ENCODE measurements at places on chromosomes 12 and 14.

DNA sequence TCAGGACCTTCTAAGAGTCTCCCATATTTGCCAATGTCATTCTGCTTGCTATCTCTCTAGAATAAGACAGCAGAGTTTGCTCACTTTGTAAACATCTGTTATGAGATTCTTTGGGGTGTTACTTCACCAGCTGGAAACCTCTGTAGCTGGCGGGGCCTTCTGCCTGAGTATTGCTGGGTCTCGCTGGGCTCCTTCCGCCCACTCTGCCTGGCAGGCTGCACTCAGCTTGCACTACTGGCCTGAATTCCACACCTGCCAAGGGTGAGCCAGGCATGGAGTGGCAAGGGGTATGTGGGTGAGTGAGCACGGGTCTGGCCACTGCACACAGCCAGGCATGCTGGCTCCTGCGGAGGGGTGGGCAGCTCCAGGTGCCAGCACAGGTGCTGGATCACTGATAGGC lies 267.3 kb upstream of the PDE3A start:
- no peak for DNase-seq

DNA sequence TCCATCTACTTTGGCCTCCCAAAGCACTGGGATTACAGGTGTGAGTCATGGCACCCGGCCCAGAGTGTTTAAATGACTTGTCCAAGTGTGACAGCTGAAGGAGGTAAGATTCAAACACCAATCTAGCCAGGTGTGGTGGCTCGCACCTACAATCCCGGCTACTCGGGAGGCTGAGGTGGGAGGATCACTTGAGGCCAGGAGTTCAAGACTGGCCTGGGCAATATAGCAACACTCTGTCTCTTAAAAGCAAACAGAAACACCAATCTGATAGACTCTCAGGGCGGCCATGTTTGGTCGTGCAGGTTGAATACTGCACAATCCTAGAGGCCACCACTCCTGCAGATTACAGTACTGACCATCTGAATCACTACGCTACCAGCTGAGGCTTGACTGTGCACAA lies 68.7 kb downstream of the RBM19 start:
- DNase-seq = no peak

DNA sequence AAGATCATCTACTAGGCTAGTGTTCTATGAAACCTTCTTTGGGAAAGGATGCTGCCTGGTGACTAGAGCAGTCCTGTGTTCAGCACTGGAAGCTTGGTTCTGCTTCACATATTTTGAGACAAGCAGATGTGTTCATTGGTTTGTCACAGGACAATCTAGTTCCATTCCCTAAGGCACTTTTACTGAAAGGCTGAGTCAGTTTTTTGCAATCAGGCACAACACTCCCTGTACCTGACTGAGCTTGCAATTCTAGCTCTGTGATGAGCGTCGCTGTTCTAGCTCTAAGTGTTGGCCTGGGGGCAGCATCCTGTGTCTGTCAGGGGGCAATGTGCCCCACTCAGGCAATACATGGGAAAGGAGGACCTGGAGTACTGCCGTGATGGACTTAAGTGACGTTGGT lies 144.4 kb downstream of the CAND1 start:
- DNase-seq = no peak

GRCh38 chr14:95533822-95534221 lies 1.0 kb upstream of the GLRX5 start:
- peak; percentile 72 for DNase-seq

DNA sequence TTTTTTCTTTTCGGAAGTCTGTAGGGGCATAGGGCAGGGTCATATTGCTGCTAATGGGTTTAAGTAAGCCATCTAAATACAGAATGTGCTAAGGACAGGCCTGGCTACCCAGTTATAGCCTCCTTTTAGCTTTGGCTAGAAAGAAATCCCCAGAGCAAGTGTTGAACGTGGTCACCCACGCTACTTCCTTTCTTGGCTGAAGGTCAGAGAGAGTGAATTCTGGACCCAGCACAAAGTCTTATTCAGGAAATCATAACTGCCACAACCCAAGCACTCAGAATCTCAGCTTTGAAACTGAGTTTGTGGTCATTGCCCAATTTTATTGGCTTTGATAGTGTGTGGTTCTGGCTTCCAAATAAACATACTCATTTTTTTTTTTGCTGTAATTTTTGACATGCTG lies 542.1 kb upstream of the ATP2B1 start:
- DNase-seq = no peak

GRCh38 chr12:127240249-127240929 lies 1026.6 kb upstream of the TMEM132C start:
- no peak for DNase-seq

DNA sequence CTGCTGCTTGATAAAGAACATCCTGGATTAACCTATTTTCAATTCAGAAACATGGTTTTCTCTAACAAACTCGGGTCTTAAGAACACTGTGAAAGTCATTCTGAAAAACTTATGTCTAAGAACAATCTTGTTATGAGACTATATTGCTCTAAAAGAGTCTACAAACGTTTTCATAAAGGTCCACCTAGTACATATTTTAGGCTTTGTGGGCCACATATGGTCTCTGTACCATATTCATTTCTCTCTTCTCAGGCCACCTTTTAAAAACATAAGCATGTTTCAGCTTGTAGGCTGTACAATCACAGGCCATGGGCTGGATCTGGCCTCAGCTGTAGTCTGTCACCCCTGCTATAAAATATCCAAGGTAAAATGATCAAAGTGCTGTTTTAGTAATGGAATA lies 39.9 kb downstream of the PPP4R3A start:
- DNase-seq = no peak

- DNase-seq = no peak
These were observed 56.2 kb downstream of the CCNK start for GRCh38 chr14:99537399-99537798.

DNA sequence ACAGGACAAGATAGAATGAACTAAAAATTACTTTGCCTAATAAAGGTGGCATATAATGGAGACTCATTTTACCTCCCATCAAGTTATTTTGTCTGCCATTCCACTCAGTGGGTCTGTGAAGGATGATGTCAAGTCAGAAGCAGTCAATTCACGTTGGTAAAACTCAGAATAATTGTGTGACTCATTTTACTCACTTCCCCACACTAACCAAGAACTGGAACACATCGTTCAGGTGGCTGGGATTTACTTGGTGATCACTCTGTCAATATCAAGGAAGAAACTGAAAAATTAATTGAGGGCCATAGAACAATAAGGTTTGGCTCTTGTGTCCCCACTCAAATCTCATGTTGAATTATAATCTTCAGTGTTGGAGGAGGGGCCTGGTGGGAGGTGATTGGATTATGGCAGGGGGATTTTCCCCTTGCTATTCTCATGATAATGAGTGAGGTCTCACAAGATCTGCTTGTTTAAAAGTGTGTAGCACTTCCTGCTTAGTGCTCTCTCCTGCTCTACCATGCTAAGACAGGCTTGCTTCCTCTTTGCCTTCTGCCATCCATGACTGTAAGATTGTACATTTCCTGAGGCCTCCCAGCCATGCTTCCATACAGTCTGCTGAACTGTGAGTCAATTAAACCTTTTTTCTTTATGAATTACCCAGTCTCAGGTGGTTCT lies 35.7 kb upstream of the GTF2A1 start:
- DNase-seq = no peak
